Dorsolateral prefrontal cortex (tissue), 122 donors: ENCODE measurements at places on chromosomes 16 and 17. TPM values are rescaled to one million over a fixed set of nuclear protein-coding genes. Genes with fewer than 3 reads are reported as not detected.

Gene PABPN1L
- not detected for total RNA-seq

Gene C16orf95
- 5.5 TPM for total RNA-seq

Gene RNF222
- not detected for total RNA-seq

Gene PVALEF
- total RNA-seq, result 1.4 TPM

Gene ATPAF2
- 36.2 TPM for total RNA-seq

Gene TNK1
- 1.8 TPM for total RNA-seq

Gene CMTM3
- 3.8 TPM for total RNA-seq

Gene VAC14
- 34.3 TPM for total RNA-seq

Gene ABCC1
- 15.4 TPM for total RNA-seq

Gene SOX15
- 8.9 TPM for total RNA-seq

Gene CCDC154
- 13.0 TPM for total RNA-seq

Gene KRT23
- total RNA-seq, result not detected

Gene TBC1D3H
- not detected for total RNA-seq
